ENCODE measurements at places on chromosomes 1 and 21. TPM values are rescaled to one million over a fixed set of nuclear protein-coding genes. Genes with fewer than 3 reads are reported as not detected.

The KIF26B gene
- total RNA-seq, result 0.03 TPM

The NPHS2 gene
- not detected for total RNA-seq

The SMPDL3B gene
- total RNA-seq, result 0.29 TPM

The PCP4L1 gene
- total RNA-seq, result not detected

The ARHGAP30 gene
- total RNA-seq, result 0.20 TPM

The PRRC2C gene
- 124 TPM for total RNA-seq

The ADAMTS5 gene
- total RNA-seq, result not detected

The PRRX1 gene
- not detected for total RNA-seq

The EDARADD gene
- not detected for total RNA-seq

The CPTP gene
- total RNA-seq, result 9.3 TPM

The ZMYM4 gene
- total RNA-seq, result 37.6 TPM

The PCBP3 gene
- total RNA-seq, result not detected

The RGS13 gene
- not detected for total RNA-seq

The KIF2C gene
- 72.9 TPM for total RNA-seq

The FALEC gene
- 0.71 TPM for total RNA-seq

The FAM72C gene
- total RNA-seq, result 3.0 TPM

The VTCN1 gene
- total RNA-seq, result not detected

The ADGRL2 gene
- 14.5 TPM for total RNA-seq

The IPO13 gene
- 15.6 TPM for total RNA-seq

The RGS16 gene
- not detected for total RNA-seq

The RABGGTB gene
- total RNA-seq, result 290 TPM

The TINAGL1 gene
- total RNA-seq, result 24.7 TPM

The KLF17 gene
- not detected for total RNA-seq

The FCRL6 gene
- not detected for total RNA-seq

The MX1 gene
- total RNA-seq, result 6.5 TPM

The TCEA3 gene
- 84.6 TPM for total RNA-seq

The FHAD1 gene
- total RNA-seq, result not detected

The ACTN2 gene
- total RNA-seq, result 0.04 TPM

The TFAP2E gene
- 0.44 TPM for total RNA-seq

The IFI44L gene
- total RNA-seq, result not detected

The RABGAP1L gene
- 22.6 TPM for total RNA-seq

The L1TD1 gene
- total RNA-seq, result not detected

The AXDND1 gene
- 0.40 TPM for total RNA-seq

The HSD11B1 gene
- total RNA-seq, result not detected

The NEK2 gene
- total RNA-seq, result 40.8 TPM

The SELL gene
- total RNA-seq, result 0.32 TPM

The HMGCS2 gene
- total RNA-seq, result 1.5 TPM

The MFAP2 gene
- 1.1 TPM for total RNA-seq

The ADPRS gene
- 31.7 TPM for total RNA-seq

The PCSK9 gene
- total RNA-seq, result 31.2 TPM

The TRIM46 gene
- 0.04 TPM for total RNA-seq

The PPP1R15B gene
- 20.1 TPM for total RNA-seq

The FAM78B gene
- total RNA-seq, result 0.31 TPM

The RNF186 gene
- not detected for total RNA-seq

The SPATA21 gene
- total RNA-seq, result 0.80 TPM

The PDPN gene
- not detected for total RNA-seq

The ZNF672 gene
- total RNA-seq, result 17.2 TPM

The KRTAP12-4 gene
- total RNA-seq, result not detected

The SUSD4 gene
- total RNA-seq, result not detected

The SHISA4 gene
- total RNA-seq, result 0.24 TPM

The E2F2 gene
- total RNA-seq, result 5.7 TPM

The DNAJC6 gene
- 1.0 TPM for total RNA-seq

The BSND gene
- not detected for total RNA-seq

The OR2W3 gene
- total RNA-seq, result not detected

The UBE2U gene
- not detected for total RNA-seq

The KRTAP13-1 gene
- total RNA-seq, result not detected
